Activated naive CD4-positive, alpha-beta T cell (primary cell): ENCODE measurements at places on chromosomes 7 and 10.

GRCh38 chr7:43584195-43584586 lies 1.3 kb downstream of the STK17A start:
- DNase-seq, result no peak

DNA sequence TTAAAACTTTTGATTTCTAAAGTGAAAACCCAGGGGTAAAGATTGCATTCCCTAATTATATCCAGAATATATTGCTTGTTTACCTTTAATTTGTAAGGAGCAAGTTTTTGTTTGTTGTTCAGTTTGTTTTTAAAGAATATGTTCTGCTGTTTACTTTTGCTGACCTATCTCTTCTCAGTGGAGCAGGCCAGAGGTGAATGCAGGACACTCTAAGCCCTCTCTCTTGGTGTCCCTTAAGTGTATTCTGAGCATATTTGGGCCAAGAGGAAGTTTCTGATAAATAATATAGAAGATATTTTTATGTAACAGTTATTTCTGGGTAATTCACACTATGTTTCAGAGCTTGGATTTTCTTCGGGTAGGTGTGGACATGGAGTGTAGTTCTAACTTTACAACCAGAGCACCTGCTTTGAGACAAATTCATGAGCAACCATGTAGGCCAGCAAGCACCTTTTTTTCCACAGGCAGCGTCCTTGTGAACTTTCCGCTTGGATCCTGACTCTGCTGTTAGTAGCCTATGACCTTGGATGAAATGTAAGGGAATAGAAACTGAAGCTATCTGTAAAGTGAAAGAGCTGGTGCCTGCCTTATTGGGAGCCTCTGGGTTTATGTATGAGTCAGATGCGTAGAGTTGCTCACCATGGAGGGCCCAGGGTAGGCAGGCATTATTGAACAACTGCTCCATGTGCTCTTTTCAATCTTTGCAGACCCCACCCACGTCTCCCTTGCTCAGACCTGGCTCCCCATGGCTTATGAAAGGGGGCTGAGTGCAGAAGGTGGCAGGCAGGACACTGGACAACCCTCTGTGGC lies 16.1 kb downstream of the OGDH start:
- DNase-seq, result no peak

DNA sequence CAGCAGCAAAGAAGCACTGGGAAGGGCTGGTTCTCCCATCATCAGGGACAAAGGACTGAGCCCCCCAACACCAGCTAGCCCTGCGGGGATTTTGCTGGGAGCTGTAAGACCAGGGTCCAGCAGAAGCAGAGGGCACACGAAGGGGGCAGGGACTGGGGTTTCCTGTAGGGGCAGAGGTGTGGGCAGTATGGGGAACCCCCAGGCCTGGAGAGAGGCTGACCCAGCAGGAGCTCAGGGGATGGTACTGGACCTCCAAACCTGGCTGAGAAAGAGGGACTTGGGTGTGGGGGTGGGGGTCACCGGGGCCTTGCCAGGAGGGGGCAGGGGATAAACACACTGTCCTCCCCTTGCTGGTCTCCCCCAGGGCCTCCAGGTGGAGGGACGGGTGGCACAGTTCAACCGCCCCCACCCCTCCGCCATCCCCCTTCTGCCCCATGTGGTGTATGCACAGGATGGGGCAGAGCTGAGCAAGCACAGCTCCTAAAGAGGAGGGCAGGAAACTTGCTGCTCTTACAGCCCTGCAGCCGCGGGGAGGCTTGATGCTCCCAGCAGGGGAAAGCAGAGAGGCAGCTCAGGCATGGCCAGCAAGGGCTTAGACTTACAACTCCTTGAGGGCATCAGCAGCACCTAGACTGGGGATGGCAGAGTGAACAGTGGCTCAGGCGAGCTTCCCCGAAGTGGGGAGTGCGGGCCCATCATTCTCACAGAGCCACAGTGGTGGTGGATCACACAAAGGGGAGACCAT lies 12.4 kb upstream of the RET start:
- DNase-seq, result no peak

DNA sequence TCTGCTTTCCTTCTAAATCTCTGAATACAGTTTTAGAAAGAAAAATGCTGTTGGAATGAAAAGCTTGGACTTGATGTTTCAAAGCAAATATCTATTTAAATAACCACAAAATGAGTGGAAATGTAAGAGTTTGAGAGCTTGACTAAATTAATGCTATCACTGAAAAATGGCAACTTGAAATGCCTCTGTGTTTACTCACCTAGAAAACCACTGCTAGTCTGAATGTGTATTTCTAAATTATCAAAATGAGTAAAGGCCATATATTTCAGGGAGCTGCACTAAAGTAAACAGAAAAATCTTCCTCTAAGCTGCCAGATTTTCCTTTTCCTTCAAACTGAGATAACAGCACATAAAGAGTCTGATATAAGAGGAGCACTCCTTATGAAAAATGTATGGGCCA lies 87.9 kb downstream of the DPY19L1 start:
- DNase-seq, result no peak

DNA sequence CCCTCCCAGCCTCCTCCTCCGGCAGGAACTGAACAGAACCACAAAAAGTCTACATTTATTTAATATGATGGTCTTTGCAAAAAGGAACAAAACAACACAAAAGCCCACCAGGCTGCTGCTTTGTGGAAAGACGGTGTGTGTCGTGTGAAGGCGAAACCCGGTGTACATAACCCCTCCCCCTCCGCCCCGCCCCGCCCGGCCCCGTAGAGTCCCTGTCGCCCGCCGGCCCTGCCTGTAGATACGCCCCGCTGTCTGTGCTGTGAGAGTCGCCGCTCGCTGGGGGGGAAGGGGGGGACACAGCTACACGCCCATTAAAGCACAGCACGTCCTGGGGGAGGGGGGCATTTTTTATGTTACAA lies 83.3 kb downstream of the PAX2 start:
- DNase-seq, result peak; percentile 25

DNA sequence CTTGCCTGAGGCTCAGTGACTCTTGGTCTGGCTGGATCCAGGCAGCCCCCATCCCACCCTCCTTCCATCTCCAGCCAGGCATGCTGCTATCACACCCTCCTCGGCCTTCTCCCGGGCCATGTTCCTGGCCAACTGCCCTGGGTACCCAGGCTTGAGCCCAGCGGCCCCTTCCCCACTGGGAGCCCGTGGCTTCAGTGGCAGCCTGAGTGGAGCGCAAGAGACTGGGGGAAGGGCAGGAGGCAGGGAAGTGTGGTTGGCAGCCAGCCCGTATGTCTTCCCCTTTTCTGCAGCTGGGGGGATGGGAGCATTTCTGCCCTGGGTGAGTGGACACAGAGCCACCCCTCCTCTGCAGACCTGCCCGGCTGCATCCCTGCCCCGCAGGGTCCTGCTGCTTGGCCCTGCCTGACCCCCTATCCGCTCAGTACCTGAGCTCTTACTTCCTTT lies 148.5 kb downstream of the ARHGAP22 start:
- no peak for DNase-seq

DNA sequence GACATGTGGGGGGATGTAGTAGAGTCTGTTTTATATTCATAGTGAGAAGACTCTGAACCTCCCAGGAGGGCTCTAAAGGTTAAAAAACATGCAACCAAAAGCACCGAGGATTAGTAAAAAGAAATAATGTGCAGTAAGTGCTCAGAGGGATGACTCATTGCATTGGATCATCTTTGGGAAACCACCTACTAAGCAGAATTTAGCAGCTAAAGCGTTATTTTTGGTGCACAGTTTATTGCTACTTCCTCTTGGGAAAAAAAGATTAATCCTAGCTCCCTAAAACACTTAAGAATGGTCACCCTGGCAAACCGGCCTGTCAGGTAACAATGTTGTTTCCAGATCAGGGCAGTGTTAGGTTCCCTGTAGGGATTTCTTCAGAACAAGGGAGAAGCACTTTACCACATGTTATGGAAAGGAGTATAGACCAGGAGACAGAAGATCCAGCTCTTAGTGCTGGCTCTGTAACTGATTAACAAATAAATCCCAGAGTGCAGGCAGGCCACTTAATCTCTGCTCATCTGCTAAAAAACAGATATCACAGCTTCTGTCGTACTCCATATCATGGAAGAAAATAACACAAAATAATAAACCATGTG lies 44.8 kb upstream of the FAM133B start:
- no peak for DNase-seq

DNA sequence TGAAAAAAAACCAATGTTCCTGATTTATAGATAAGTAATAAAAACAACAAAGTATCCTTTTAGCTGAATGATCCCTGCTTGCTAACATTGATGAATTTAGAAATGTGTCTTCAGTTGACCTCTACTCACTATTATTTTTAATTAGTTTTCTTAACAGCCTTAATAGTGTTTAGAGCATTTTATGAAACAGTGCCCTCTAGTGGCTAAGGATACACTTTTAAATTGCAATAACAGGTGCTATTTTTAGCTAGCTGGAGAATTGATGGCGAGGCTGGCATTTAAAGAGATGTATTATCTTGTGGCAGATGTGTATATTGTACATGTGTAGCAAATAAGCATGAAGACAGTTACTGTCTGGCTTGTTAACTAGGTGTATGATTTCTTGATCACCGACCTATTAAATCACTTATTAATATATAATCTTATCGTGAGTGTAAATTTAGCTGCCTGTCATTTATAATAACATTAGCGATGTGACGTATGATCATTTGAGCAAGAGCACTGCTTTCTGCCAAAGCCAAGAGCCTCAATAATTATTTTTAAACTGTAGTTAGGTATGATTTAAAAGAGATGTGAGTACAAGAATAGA lies 451.9 kb downstream of the DPP6 start:
- DNase-seq, result no peak

DNA sequence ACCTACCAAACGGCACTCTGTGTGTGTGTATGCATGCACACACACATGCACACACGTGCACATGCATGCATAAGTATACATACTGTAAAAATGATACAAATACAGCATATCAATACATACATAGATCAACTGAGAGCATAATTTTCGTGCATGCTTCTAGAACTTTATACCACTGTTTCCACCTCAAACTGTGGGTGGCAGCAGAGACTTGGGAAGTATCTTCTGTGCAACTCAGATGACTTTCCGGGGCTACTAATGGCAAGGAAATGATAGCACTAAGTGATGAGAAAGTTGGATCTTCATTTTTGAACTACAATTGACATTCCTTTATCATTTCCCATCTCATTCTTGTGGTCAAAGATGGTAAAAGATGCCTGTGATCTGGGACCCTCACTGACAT lies 570.7 kb downstream of the REEP3 start:
- no peak for DNase-seq

DNA sequence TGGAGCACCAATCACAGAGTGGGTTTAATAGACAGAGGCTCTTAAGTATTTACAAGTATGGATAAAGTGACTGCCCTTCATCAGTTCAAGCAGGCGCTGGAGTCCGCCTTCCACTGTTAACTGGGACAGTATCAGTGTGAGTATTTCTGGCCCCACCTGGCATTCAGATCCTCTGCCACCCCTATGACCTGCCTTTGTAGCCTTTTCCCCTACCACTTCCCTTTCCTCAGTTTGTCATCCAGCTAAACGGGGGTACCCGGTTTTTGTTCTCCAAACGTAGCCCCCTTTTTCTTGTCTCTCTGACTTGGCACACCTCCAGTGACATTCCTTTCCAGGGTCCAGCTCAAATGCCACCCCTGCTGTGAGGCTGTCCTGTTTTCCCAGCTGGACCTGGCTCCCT lies 134.4 kb downstream of the SNX10 start:
- DNase-seq, result no peak

DNA sequence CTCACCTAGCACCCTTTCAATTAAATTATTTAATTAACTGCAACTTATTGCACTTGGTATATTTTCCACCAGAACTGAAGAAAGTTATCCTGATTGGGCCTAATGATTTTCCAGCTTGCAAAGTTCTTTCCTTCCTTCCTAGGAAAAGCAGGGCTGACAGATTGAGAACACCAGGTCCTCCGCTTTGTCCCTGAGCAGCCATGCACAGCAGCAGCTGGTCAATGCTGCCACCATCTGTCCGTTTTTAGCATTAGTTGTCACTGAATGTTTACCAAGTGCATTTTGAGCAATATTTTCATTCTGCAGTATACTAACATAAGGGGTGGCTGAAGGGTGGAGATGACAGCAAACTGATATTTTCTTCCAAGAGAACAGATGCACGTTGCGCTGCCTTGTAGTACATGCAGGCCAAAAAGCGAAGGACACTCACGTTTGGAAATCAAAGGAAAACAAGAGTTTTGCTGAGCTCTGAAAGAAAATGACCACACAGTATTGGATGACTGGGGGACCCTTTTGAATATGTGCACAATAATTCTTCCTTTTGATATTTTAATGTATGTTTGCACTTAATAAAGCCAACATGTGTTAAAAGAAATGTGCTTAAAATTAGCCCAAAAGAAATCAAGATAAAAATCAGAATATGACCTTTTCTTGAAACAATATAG lies 248.8 kb upstream of the PTN start:
- no peak for DNase-seq

DNA sequence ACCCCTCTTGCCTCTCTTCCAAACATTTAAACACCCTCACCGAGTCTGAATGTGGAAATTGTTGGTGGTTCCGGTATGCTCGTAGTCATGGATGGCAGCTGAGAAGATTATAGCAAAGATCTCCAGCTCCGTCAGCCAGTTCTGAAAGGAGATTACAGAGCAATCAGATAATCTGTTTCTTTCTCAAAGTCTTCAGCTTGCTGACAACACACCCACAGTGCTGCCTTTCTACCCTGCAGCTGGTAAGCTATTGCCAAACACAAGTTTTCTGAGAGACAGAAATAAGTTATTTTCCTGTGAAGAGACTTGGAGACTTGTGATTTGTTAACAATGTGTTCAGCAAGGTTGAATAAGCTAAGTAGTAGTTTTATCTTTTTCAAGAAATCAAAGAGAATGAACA lies 163.6 kb downstream of the PPP1R17 start:
- no peak for DNase-seq

DNA sequence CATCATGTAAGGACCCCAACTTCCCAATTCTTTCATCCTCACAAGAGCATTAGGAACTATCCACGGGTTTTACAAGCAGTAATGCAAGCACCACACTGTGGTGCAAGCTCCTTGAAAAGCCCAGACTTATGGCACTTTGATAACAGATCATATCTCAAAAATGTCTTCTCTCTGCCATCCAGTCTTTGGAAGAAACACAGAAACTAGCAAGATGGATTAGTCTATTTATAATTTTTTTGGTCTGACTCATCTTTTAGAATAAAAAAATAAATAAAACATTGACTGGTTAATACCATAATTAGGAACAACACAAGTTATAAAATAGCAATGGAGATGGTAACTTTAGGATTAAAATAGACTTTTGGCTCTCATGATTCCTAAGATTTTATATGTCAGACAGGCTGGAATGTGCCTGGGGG lies 49.0 kb upstream of the CALD1 start:
- no peak for DNase-seq
